ENCODE measurements at places on chromosomes 7 and 10.

- DNase-seq = no peak
Observed at GRCh38 chr10:23523251-23523650, 84.4 kb downstream of the OTUD1 start.

DNA sequence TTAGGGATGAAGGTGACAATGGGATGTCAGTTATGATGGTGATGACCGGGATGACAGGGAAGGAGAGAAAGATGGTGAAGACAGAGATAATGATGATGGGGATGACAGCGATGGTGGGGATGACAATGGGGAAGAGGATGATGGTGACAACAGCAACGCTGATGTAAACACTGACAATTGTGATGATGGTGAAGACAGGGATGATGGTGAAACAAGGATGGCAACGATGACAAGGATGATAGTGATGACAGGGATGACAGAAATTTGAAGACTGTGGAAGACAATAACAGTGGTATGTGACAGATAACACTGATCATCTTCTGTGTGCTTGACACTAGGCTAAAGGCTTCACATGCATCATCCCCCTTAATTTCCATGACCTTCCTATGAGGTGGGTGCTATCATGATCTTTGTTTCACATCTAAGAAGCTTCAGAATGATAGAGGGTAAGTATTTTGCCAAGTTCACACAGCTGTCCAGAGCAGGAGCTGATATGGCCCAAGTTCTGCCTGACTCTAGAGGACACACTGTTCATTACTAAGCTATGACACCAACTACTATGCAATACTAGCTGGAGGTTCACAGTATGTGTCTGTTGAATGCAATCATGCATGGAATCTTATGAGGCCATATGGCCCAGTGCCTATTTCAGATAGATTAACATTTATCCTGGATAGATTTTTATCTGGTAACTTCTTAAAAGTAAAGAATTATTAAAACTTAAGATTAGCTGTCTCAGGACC, 105.6 kb downstream of the RNLS start:
- DNase-seq = no peak

DNA sequence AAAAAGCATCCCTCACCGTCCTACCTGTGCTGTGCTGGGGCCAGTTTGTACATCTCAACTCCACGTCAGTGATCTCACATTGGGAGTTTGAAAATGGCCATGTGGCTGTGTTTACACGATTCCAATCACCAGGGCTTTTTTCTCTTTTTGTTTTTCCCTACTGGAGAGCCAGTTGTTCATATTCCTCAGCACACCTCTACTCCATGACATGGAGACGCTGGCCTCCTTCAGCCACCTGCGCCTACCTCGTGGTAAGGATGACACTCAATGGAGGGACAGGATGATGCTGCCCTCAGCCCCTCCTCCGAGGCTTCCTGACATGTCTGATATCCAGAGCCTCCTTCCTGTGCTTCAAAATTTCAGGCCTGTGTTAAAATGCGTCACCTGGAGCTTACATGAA, 10.3 kb downstream of the CLRN3 start:
- DNase-seq = no peak

DNA sequence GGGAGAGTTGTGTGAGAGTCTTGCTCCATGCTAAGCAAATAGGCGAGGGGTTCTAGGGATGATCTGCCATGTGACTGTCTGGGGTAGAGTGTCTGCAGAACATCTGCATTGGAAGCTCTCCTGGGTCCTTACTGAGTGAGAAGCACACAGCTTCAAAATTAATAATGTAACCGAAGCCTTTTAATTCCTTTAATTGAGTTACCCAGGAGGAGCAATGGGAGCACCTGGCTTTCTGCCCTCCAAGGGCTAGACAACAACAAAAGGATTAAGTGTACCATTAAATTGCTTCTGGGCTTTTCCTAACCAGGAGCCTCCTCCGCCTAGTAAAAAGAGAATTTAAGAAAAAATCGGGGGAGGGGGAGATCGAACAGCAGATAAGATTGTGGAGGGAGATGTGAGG, 102.0 kb upstream of the TBX20 start:
- no peak for DNase-seq

DNA sequence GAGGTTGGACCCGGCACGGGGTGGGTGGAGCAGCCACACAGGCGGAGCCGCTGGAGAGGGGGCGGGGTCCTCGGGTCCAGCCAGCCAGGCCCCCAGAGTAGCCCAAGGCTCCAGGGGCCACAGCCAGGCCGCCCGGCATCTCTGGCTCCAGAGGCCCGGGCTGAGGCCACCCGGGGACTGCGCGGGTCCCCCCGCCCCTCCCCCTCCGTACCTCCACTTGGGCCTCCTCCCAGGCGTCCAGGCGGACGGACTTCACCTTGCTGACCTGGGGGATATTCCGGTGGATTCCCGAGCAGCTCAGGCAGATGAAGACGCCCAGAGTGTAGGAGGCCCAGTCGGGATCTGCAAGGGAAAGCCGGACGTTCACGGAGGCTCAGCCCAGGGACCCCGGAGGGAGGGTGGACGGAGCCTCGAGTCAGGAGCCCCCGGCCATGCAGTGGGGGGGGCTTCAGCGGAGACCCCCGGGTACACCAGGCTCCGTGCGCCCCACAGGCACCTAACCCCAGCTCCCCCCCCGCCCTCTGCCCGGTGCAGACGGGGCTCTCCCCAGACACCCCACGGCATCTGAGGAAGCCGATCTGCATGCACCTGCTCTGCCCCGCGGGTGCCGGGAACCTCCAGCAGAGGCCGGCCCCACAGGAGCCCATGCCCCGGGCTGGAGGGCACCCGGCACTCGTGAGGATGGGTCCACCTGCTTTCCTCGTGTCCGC, 19.2 kb downstream of the ADAP1 start:
- no peak for DNase-seq

- no peak for DNase-seq
Observed at GRCh38 chr10:118407026-118407425, 64.9 kb upstream of the FAM204A start.

GRCh38 chr7:93016681-93017381, 100.9 kb downstream of the SAMD9 start:
- DNase-seq = no peak

GRCh38 chr10:33335801-33336581, 1.5 kb upstream of the NRP1 start:
- DNase-seq = no peak

- DNase-seq = no peak
Observed at GRCh38 chr7:125193263-125193662, 263.6 kb upstream of the POT1 start.

DNA sequence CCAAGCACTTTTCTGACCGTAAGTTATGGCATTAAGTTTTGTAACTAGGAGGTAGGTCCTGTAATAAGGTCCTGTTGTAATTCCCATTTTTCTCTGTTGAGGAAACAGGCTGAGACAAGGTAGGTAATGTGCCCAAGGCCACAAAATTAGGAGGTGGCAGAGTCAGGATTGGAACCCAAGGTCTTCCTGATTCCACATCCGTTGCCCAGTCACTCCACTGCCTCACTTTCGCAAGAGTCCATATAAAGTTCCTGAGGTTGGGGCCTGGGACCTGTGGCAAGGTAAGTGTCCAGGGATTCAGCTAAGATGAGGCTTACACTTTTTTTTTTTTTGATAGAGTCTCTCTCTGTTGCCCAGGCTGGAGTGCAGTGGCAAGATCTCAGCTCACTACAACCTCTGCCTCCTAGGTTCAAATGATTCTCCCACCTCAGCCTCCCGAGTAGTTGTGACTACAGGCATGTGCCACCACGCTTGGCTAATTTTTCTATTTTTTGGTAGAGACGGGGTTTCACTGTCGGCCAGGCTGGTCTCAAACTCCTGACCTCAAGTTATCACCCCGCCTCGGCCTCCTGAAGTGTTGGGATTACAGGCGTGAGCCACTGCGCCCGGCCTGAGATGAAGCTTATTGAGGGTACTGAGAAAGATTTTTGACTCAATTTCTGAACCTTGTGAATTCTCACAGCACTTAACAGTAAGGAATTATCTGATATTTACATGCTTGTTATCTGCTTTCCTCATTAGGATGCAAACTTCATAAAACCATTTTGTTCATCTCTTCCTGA, 20.3 kb upstream of the GNA12 start:
- no peak for DNase-seq

- DNase-seq = no peak
Observed at GRCh38 chr7:98913026-98913425, 34.7 kb downstream of the TRRAP start.
